ENCODE measurements at places on chromosomes 7 and 10.
A peak's percentile ranks its signal among the peaks of the same experiment; 100 is the strongest.

DNA sequence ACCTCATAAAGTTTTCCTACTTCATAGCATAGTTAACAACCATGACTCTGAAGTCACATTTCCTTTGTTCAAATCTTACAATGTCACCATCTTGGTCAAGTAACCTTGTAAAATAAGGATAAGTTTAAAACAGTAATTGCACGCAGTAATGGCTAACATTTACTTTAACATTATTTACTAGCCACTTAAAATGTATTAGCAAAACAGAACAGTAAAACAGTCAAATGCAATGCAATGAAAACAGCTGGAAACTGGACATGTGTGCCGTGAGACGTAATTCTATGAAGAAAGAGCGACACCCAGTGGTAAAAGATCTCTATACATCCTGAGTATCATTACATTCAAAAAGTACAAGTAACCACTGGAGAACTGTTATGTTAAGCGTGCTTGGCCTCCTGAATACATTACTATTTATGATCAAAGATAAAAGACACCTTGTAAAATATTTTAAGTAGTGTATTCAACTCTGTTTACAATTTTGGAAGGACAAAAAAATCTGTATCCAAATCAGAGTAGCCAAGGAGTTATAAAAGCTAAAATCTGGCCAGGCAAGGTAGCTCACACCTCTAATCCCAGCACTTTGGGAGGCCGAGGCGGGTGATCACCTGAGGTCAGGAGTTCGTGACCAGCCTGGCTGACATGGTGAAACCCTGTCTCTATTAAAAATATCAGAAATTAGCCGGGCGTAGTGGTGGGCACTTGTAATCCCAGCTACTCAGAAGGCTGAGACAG lies 27.2 kb downstream of the ATE1 start:
- DNase-seq: peak; percentile 76
- H3K36me3 ChIP-seq: peaks cover 7% of the 10 kb centered on the region

DNA sequence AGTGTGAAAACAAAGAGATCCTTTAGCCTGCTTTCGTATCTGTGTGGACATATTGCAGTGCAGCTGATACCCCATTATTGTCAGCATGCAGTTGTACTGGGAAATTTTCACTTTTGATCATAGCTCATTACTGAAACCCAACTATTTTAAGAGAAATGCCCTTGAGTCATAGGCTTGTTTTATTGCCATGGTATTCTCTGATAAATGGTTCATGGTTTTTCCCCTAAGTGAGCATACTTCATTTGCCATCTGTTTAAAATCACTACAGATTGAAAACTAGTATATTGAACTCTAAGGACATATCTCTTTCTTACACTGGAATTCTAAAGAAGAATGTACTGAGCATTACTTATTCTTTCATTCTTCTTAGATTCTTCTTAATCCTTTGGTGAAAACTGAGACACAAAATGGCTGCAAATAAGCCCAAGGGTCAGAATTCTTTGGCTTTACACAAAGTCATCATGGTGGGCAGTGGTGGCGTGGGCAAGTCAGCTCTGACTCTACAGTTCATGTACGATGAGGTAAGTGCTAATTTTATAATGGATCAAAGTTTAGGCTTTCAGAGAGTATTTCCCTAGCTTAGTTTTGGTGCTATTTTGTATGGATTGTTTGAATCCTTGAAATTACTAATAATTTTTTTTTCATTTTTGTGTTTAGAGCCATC lies 63.0 kb downstream of the RALA start:
- peaks cover 6% of the 10 kb centered on the region for H3K36me3 ChIP-seq
- no peak overlapping the region for H3K27ac ChIP-seq
- no peaks in the 10 kb centered on the region for H3K27me3 ChIP-seq
- peak; percentile 62 for DNase-seq

DNA sequence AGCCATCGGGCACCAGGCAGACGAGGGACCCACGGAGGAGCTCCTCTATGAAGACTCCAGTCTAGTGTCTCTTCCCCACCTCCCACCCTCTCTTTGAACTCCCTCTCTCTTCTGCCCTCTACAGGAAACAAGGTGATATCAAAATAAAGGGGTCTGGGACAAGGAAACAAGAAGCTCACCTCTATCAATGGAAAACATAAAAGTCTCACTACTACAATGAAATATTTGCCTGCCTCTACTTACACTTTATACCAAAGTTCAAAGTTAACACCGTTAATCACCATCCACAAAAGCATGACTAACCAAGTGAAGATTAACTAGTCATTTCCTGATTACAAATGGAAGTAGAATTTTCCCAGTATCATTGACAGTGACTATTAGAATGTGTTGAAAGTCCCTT lies 82.2 kb downstream of the PARD3 start:
- peak; percentile 66 for DNase-seq
- no peaks in the 10 kb centered on the region for H3K27me3 ChIP-seq
- H3K36me3 ChIP-seq: no peaks in the 10 kb centered on the region
- no peak overlapping the region for H3K4me3 ChIP-seq
- H3K4me1 ChIP-seq: peaks cover 21% of the 10 kb centered on the region

GRCh38 chr10:124522933-124523871 lies 61.6 kb downstream of the LHPP start:
- H3K36me3 ChIP-seq: no peaks in the 10 kb centered on the region
- H3K4me3 ChIP-seq: no peak overlapping the region
- no peak overlapping the region for H3K27ac ChIP-seq
- no peaks in the 10 kb centered on the region for H3K27me3 ChIP-seq

DNA sequence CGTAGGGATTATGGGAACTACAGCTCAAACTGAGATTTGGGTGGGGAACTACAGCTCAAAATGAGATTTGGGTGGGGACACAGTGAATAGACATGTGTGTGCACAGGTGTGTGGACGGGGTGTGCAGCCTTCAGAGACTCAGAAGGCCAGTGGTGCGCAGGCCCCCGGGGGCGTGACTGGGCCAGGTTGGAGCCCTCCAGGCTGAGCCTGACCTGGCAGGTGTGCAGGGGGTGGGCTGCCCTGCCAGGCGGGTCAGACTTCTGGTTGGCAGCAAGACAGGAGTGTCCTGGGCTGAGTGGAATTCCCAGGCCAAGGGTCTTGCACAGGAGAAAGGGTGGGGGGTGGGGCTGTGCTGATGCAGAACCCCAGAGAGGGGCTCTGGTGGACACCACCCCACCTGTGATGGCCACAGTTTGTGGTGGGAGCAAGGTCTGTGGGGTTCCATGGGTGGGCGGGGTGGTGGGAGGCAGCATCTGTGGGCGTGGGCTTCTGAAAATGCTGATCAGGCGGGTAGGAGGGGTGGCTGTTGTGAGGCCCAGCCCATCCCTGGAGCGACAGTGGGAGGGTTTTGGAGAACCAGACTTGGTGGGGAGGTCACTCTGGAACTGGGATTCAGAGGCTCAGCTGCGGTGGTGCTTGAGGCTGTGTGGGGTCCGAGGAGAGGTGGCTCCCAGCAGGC lies 29.3 kb upstream of the PSMG3 start:
- H3K27ac ChIP-seq: no peak overlapping the region
- DNase-seq: no peak
- no peak overlapping the region for H3K4me3 ChIP-seq
- H3K36me3 ChIP-seq: no peaks in the 10 kb centered on the region

DNA sequence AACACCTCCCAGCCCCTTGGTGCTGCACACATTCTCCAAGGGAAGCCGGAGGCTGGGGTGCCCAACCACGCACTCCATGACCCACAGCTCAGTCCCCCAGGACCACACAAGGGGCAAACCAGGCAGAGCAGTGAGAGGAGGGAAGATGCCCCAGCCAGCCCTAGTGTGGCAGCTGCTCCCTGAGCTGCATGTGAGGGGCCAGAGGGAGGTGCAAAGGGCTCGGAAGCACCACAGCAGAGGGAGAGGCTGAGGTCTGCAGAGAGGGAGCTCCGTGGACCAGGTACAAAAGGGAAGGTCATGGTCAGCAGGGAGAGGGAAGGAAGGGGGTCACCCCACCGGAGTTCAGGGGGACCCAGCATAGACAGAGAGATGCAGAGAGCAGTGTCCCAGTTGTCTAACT lies 1.5 kb upstream of the CALML5 start:
- H3K27ac ChIP-seq: no peak overlapping the region
- DNase-seq: no peak
- no peaks in the 10 kb centered on the region for H3K36me3 ChIP-seq
- H3K4me1 ChIP-seq: peaks cover 5% of the 10 kb centered on the region

GRCh38 chr7:25698451-25699113 lies 453.4 kb upstream of the NFE2L3 start:
- DNase-seq: no peak
- no peak overlapping the region for H3K27ac ChIP-seq
- H3K36me3 ChIP-seq: no peaks in the 10 kb centered on the region
- no peaks in the 10 kb centered on the region for H3K4me1 ChIP-seq
- H3K27me3 ChIP-seq: peaks cover 3% of the 10 kb centered on the region

DNA sequence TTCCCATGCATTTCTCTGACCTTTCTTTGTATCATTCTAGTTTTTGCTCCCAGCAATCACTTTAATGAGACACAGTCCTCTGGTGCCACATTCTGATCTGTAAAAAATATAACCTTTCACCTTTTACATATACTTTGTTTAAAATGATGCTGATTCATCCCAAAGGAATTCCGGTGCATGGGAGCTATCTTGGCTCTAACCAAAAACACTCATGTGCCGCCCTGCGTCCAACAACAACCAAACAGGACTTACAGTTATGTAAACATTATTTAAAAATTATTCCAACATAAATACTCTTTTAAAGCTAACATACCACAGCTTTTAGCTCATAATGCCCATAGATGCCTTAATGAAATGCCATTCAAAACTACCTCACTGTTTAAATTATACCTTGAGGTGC lies 7.7 kb upstream of the OPALIN start:
- no peak overlapping the region for H3K4me3 ChIP-seq
- no peaks in the 10 kb centered on the region for H3K36me3 ChIP-seq
- H3K4me1 ChIP-seq: peaks cover 8% of the 10 kb centered on the region
- no peak overlapping the region for H3K27ac ChIP-seq

DNA sequence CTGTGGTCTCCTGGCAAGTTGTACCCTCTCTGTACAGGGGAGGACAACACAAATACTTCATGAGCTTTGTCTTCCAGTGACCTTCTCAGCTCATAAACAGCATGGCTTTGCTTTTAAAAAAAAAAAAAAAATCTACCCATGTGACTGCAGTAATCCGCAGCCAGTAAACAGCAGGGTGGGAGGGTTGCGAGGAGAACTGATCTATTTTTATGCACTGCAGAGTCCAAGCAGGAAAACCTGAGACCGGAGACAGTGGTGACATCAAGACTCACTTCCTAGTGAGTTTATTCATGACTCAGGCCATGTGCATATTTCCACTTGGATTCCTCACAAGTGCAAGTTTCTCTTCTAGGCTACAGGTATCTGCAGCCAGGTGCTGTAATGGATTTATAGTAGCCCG lies 127.9 kb downstream of the NRF1 start:
- no peak overlapping the region for H3K27ac ChIP-seq
- no peaks in the 10 kb centered on the region for H3K27me3 ChIP-seq
- peak; percentile 90 for DNase-seq
- peaks cover 2% of the 10 kb centered on the region for H3K4me1 ChIP-seq
- H3K4me3 ChIP-seq: no peak overlapping the region

DNA sequence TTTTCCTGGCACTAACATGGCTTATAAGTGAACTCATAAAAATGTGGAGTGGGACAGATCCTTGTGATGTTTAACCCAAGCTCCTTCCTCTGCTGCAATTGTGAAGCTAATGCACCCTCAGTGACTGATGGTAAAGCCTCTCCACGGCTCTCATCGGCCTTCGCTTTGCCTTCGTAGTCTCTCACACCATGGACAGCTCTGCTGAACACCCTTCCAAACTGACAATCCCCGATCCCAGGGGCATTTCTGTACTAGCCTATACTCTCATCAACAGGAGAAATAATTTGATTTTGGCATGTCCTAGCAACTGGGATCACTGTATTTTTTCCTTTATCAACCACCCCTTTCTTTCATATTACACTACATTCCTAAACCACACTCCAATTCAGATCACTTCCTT lies 6.1 kb downstream of the ZNF777 start:
- H3K36me3 ChIP-seq: peaks cover 56% of the 10 kb centered on the region
- H3K27me3 ChIP-seq: no peaks in the 10 kb centered on the region
- peaks cover 9% of the 10 kb centered on the region for H3K4me1 ChIP-seq
- DNase-seq: no peak
- H3K27ac ChIP-seq: no peak overlapping the region
- H3K4me3 ChIP-seq: no peak overlapping the region

DNA sequence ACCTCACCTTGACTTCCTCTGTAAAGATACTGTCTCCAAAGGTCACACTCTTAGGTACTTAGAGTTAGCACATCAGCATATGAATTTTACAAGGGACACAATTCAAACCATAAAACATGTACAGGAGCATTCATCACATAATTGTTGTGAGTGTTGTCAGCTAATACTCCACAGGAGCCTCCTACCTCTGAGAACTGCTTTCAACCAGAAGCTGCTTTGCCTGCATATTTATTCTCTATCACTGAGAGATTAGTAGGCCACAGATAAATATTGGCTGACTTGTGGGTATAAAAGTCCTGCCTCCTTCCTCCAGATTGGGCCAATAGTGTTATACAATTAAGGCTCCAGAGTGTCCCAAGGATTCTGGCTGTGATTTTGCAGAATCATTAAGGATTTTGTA lies 1207.0 kb downstream of the XPNPEP1 start:
- no peak overlapping the region for H3K4me3 ChIP-seq
- DNase-seq: no peak
- H3K4me1 ChIP-seq: no peaks in the 10 kb centered on the region
- H3K27me3 ChIP-seq: no peaks in the 10 kb centered on the region
- H3K36me3 ChIP-seq: no peaks in the 10 kb centered on the region

- no peaks in the 10 kb centered on the region for H3K4me1 ChIP-seq
- no peak overlapping the region for H3K4me3 ChIP-seq
- H3K27me3 ChIP-seq: peaks cover 6% of the 10 kb centered on the region
- H3K27ac ChIP-seq: no peak overlapping the region
- no peak for DNase-seq
- no peaks in the 10 kb centered on the region for H3K36me3 ChIP-seq
These were observed 52.8 kb downstream of the DDC start for GRCh38 chr7:50512384-50512783.

GRCh38 chr10:70777063-70777875 lies 7.9 kb downstream of the TBATA start:
- DNase-seq: no peak
- H3K4me1 ChIP-seq: peaks cover 4% of the 10 kb centered on the region
- no peak overlapping the region for H3K27ac ChIP-seq
- peaks cover 20% of the 10 kb centered on the region for H3K27me3 ChIP-seq

DNA sequence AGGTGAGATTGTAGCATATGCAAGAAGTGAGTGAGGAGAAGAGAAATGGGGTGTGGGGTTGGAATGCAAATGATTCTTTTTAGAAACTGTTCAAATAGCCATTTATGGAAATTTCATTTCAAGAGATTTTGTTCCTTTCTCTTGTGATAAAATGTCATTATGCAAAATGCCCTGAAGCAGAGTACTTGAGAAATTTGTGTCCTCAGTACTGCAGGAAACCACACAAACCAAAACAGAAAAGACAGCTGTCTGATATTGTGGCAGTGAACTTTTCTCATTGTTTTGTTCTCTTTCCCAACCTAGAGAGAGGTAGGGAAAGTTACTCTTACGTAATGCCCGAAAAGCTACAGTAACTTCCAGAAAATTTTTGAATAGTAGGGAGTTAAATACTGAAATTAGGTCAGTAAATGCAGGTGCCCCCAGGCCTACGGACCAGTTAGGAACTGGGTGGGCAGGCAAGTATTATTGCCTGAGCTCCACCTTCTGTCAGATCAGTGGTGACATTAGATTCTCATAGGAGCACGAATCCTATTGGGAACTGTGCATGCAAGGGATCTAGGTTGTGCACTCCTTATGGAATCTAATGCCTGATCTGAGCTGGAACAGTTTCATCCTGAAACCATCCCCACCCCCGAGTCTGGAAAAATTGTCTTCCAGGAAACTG lies 34.0 kb downstream of the DLD start:
- DNase-seq: no peak
- H3K4me1 ChIP-seq: peaks cover 1% of the 10 kb centered on the region
- no peaks in the 10 kb centered on the region for H3K27me3 ChIP-seq
- no peak overlapping the region for H3K4me3 ChIP-seq
- H3K36me3 ChIP-seq: peaks cover 10% of the 10 kb centered on the region

- H3K36me3 ChIP-seq: no peaks in the 10 kb centered on the region
- H3K4me3 ChIP-seq: no peak overlapping the region
These were observed 26.9 kb upstream of the ABCA13 start for GRCh38 chr7:48144291-48144768.

Measured in mesenchymal stem cell (in vitro differentiated cells and primary cell).